ENCODE measurements at places on chromosomes 16 and 17. TPM values are rescaled to one million over a fixed set of nuclear protein-coding genes. Genes with fewer than 3 reads are reported as not detected.
A peak's percentile ranks its signal among the peaks of the same experiment; 100 is the strongest.

Gene MT1F
- total RNA-seq = 2.6 TPM

Gene TVP23A
- not detected for total RNA-seq

DNA sequence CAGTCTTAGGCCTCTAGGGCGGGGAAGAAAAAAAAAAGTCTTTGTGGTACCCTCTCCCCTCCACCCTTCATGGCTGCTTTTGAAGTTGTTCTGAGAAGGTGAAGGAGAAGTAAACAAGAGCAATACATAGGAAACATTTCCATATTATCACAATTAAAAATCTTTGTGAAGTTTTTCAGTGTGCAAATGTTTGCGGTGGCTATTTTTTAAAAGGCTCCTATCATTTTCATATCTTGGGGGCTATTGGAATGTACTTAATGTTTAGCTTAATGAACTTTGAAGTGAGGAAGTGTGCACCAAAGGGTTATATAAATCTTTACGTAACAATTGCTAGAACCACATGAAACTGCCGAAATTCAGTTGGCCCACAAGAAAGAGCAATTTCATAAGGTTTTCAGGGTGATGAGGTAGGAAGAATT lies 7.6 kb downstream of the NOL11 start:
- H3K27ac ChIP-seq = no peak overlapping the region
- no peaks in the 10 kb centered on the region for H3K4me1 ChIP-seq
- H3K4me3 ChIP-seq = no peak overlapping the region

DNA sequence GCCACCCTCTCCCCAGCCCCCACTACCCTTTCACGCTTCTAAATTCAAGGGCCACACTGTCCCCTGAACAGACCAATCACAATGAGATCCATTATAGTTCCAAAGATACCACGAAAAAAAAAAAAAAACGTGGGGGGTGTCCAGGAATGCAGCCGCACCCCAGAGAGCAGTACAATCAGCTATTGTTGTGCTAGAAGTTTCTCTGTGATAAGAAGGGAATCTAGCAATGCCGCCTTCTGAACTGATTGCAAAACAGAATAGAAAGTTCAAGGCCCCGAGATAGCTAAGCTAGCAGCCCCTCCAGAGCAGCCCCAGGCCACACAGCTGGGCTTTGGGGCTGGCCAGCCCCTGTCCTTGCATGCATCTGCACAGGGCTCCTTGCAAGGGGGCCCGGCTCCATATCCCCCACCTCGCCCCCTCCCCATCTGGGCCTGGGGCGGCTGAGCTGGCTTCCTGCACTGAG lies 86.9 kb upstream of the CBX4 start:
- peaks cover 13% of the 10 kb centered on the region for H3K27me3 ChIP-seq
- peak overlapping the region; percentile 17 for H3K4me3 ChIP-seq
- H3K27ac ChIP-seq = peak overlapping the region; percentile 76
- H3K4me1 ChIP-seq = peaks cover 25% of the 10 kb centered on the region
- DNase-seq = peak; percentile 25
- H3K36me3 ChIP-seq = peaks cover 13% of the 10 kb centered on the region

DNA sequence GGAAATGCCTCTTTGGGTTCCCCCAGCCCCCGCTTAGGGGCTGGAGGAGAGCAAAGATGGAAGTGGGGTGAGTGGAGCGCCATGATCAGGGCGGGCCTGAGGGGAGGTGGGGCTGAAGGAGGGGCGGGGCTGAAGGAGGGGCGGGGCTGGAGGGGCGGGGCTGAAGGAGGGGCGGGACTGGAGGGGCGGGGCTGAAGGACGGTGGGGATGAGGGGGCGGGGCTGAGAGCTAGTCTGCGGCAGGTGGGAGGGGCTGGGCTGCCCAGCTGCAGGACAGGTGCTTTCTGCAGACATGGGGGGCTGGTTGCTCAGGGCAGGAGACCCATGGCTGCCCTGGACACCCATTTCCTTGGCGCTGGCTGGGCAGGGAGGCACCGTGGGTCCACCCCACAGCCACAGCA lies 39.1 kb upstream of the PABPN1L start:
- H3K36me3 ChIP-seq = peaks cover 4% of the 10 kb centered on the region
- peaks cover 7% of the 10 kb centered on the region for H3K4me1 ChIP-seq
- no peak overlapping the region for H3K27ac ChIP-seq
- peaks cover 69% of the 10 kb centered on the region for H3K27me3 ChIP-seq
- DNase-seq = no peak

DNA sequence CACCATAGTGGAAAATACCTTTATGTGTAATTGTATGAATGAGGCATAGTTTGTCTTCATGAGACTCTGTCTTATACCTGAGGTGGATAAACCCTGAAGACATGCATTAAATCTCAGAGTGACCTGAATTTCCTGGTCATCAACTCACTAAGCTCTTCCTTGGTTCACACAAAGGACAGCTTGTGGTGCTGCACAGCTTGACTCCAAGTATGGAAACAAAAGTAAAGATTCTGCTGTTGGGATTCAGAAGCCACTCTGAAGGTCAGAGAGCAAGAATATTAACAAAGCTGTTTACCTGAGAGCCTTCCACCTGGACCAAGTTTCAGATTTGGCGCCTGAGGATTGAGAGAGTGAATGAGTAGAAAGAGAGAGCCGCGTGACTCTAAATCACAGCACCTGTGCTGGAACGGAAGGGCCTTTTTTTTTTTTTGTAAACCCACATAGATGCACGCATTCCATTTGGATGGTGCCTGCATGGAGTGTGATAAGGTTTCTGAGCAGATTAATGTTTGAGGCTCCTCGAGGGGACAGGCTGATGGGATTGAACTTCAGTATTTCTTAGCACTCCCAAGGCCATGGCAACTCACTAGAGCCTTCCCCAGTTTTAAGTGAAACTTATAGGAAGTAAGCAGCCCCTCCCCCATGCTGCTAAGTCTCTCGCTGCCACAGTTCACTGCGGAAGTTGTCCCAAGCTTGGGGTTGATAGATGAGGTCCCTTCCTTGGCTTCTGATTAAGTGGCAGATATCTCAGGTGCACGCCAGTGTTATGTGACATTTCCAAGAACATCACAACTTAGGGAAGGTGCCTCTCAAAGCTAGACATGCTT lies 28.7 kb downstream of the CALB2 start:
- H3K27ac ChIP-seq = no peak overlapping the region
- DNase-seq = no peak
- H3K27me3 ChIP-seq = no peaks in the 10 kb centered on the region
- no peaks in the 10 kb centered on the region for H3K36me3 ChIP-seq

DNA sequence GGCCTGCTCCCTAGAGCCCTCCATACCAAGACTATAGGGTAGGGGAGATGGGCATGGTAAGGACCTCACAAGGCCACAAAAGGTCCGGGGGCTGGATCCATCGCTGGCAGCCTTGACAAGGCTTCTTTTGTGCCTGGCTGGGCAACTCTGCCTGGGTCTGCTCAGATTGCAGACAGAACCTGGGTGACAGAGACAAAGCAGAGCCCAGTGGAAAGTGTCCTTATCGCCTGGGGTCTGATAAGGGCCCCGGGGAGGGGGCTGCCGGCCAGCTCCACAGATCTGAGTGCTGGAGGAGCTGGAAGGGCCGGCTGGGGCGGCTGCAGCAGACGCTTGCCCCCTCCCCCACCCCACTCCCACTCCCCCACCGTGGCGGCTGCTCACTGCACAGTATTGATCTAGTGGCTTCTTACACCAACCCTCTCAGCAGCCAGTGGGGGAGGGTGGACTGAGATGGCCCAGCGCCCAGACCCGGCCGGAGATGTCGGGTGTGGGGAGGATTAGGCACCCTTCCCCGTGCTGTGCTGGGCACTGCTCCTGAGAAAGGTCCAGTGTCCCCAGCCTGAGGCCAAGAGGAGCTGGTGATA lies 7.2 kb downstream of the MMP15 start:
- H3K27me3 ChIP-seq = no peaks in the 10 kb centered on the region
- H3K4me3 ChIP-seq = no peak overlapping the region
- H3K36me3 ChIP-seq = peaks cover 26% of the 10 kb centered on the region
- H3K4me1 ChIP-seq = peaks cover 49% of the 10 kb centered on the region
- no peak overlapping the region for H3K27ac ChIP-seq
- DNase-seq = peak; percentile 81
